ENCODE measurements at places on chromosomes 12 and 14.

DNA sequence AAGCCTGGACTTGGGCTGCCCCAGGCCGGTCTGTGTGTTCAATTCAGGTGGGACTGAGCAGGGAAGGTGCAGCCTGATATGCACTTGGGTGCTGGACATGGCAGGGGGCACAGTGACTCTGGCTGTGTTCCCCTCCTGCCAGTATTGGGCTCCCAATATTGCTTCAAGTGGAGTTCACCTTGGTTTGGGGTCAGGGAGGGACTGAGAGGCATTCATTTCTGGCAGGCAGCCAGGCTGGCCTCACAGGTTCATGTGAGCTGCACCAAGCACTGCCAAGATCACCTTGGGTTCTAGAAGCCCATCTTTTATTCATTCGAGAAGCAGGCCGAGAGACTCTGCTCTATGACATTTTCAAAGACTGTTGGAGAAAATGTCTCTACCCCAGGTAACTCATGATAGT is 245.0 kb downstream of the CHST11 start:
- no peak for DNase-seq

- DNase-seq, result no peak
Measured at GRCh38 chr14:50961605-50962221, 17.4 kb upstream of the PYGL start.

- no peak for DNase-seq
Measured at GRCh38 chr12:62933220-62933601, 1.7 kb downstream of the PPM1H start.

- DNase-seq, result no peak
Measured at GRCh38 chr14:64970776-64971477, 1.2 kb downstream of the RAB15 start.

- no peak for DNase-seq
Measured at GRCh38 chr12:131141514-131141913, 187.8 kb downstream of the ADGRD1 start.

DNA sequence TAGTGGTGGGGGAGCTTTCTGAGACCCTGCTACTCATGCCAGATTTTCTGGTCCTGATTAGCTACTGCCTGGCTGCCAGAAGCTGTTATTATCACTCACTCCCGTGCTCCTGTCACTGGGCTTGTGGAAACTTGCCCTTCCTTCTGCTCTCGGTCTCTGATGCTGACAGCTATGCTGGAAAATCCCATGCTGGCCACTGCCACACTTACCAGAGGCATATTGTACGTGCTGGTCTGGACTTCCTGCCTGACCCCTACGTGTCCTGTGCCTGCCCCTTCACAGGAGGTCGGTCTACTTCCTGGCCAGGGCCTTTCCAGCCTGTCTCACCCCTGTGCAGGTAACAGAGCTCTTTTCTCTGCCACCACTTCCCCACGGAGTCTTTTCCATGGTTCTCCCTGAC is 149.4 kb upstream of the PLEKHG7 start:
- DNase-seq, result no peak

Data from stimulated activated CD8-positive, alpha-beta memory T cell treated with anti-CD3 and anti-CD28 coated beads, Interleukin-7, amount 100 ng/mL, for 24 hours (primary cell).